ENCODE measurements at places on chromosomes 5 and 9.

GRCh38 chr9:33919276-33919897, 102.4 kb downstream of the UBE2R2 start:
- no peak for DNase-seq

- no peak for DNase-seq
Observed at GRCh38 chr9:15942831-15943424, 390.1 kb downstream of the CCDC171 start.

DNA sequence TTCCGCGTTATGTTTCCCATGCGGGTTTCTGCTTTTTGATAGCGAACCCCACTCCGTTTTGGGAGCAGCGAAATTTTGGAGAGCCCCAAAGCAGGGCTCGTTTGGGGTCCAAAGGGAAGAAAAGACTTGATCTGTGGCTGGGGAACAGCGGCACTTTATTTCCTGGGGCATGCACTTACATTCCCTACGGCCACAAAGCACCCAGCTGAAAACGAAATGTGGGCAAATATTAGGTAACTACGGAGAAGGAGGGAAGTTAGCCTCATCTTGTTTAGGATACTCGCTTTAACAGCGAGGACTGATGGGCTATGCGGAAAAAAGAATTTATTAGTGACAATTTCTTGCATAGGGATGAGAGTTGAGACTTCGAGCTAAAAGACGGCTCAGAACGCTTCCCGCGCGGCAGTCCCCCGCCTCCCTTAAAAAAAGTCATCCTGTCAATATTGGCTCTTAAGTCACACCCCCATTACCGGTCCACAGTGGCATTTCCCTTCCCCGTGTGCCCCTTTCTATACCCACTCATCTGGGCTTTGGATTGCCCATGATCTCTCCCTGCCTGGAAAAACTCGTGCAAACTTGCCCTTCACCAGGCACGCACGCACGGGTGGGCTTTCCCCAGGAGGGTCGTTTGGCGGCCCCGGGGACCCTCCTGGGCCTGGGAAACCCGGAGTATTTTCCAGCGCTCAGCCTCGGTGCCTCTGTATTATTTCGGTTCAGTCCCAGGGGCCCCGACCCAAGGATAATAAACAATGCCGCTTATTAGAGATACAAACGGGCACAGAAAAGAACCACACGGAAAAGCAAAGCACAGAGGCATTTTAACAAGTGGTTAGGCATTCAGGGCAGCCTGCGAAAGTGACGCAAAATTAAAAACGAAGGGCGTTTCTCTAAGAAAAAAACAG, 35.8 kb upstream of the NFIB start:
- no peak for DNase-seq

GRCh38 chr9:83526901-83527300, 11.3 kb downstream of the FRMD3 start:
- no peak for DNase-seq

DNA sequence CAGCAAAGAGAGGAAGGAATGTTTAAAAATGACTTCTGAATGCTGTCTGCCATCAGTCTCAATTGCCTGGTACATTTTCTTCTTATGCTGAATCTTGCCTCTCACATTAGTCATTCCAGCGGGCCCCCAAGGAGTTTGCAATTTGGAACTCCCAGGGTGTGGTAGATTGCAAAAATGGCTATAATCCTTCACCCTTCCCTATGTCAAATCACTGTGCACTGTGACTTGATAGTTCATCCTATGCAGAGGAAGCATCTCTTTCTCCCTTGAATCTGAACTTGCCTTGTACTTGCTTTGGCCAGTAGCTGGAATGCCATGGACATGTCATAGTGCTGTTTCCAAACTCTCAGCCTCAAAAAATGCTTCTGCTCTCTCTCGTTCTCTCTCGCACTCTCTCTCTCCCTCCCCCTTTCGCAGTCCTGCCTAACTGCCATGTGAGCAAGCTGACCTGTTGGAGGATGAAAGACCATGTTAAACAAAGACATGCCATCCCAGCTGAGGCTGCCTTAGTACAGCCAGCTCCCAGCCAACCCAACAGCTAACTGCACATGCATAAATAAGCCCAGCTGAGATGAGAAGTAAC, 284.0 kb upstream of the TLE4 start:
- no peak for DNase-seq

- peak; percentile 9 for DNase-seq
Observed at GRCh38 chr9:114316605-114317230, 6.2 kb upstream of the ORM1 start.

- DNase-seq, result no peak
Observed at GRCh38 chr9:77598524-77598923, 49.6 kb downstream of the GNA14 start.

- DNase-seq, result no peak
Observed at GRCh38 chr5:96344678-96345577, 88.1 kb downstream of the PCSK1 start.

GRCh38 chr9:79120941-79121340, 450.8 kb upstream of the TLE4 start:
- no peak for DNase-seq

DNA sequence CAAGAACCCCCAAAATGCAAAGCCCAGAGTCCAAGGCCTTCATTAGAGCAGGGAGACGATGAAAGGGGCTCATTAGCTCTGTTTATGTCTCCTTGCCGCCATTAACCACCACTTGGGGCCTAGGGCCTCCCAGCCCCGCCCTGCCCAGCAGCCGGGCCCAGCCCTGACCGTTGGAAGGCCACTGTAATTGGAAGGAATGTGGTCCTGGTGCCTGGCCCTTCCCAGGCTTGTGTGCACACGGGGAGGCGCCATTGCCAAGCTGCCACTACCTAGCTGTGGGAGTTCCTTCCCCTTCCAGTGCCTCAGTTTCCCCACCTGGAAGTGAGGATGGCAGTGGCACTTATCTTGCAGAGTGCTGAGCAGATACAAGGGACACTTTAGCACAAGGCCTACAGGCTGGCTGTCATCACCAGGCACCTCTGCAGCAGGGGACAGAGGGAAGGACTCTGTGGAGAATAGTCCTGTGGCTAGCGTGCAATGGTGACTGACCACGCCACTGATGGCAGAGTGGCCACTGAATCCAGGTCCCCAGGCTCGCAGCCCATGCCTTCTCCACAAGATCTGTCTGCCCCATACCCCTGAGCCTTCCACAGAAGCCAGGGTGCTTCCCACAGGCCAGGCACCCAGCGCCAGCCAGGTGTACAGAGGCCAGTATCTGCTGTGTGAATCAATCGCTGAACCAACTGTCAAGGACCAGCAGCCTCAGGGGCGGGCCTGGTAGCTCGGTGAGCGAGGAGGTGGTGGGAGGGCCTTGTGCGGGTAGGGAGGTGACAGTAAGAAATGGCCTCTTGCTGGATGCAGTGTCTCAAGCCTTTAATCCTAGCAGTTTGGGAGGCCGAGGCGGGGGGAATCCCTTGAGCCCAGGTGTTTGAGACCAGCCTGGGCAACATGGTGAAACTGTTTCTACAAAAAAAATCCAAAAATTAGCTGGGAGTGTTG, 20.8 kb downstream of the GBGT1 start:
- peak; percentile 61 for DNase-seq

DNA sequence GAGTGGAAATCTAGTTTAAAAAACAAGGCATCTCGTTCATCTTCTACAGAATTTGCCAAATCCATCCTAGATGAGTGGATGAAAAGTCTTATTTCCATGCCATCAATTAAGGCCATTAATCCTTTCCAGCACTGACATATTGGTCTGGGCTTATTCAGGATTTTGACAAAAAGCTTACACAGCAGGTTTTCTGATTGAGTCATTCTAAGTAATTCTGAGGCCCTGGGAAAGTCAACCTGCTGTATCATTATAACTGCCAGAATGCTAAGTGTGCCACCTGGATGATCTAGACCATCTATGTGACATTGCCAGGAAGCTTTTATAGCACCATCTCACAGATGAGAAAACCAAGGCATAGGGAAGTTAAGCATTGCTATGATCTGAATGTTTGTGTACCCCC, 132.1 kb upstream of the MAP3K1 start:
- no peak for DNase-seq

DNA sequence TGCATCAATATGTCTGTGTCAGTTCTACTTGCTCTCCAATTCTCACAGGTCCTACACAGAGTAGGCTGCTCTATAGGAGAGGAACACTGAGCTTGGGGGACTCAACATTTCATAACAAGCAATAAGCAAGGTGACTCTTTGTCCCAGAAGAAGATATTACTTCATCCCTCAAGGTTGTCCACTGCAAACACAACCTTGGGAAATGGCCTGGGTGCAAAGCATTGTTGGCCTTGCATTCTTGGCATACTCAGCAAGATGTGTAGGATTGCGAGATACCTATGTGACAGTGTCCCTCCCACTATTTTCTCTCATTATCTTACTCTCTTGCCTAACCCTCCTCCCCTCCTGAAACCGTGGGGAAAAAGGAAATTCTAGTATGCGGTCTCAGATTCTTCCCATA, 169.8 kb upstream of the FREM1 start:
- DNase-seq, result no peak

DNA sequence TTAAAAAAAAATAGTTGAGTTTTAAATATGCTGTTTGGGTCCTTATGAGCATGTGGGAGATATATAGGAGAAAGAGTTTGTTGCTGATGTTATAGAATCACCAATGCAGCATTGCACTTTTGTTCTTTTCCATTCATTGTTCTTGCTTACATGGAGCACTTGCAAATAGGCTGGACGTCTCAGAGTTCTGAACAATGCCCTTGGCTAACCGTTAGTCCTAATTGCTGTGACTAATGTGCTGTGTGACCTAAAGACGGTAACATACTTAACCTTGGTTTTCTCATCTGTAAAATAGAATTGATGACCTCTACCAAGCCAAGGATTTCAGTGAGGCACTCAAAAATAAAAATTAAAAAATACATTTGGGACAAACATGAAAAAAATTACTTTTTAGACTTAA, 29.8 kb downstream of the PIK3R1 start:
- no peak for DNase-seq

DNA sequence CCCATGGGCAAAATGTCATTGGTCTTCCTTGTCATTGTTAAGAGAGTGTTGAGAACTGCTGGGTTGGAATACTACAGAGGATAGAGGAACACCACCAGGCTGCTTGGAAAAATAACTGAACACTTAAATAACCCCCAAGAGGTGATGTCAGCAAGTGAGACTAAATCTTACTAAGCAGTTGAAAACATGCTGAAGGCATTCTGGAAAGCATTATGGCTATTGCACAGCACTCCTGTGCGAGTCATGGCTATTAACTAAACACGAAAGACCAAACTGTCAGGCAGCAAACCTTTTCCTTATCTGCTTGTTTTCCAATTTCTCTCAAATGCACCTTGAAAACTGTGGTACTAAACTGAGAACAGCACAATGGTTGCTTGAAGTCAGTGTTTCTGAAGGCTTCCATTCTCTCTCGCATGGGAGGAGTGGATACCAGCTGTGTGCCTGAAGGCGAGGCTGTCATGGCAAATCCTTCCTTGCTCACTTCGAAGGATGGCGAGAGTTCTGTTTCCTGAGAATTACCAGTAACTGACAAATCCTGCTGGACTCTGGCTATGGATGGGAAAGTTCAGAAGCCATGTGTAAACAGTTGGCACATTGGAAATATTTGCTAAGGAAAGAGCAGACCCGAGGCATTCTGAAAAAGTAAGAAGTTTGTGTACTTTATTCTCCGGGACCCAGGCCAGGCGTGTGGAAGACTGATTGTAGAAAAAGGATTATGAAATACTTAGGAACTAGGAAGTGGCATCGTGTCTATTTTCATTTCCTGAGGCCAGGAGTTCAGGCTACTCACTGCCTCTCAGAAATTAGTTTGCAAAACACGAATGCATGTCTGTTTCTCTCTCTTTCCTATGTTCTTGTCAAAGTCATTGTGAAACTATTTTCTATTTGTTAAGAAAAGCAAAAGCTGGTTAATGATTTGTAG, 182.1 kb downstream of the DMRT2 start:
- no peak for DNase-seq
